Dorsolateral prefrontal cortex (tissue), 122 donors: ENCODE measurements at places on chromosomes 16 and 17. TPM values are rescaled to one million over a fixed set of nuclear protein-coding genes. Genes with fewer than 3 reads are reported as not detected.

The SLC12A3 gene
- 0.11 TPM for total RNA-seq

The XYLT1 gene
- total RNA-seq = 29.5 TPM

The EVI2B gene
- total RNA-seq = 7.0 TPM

The OR2C1 gene
- total RNA-seq = 0.86 TPM

The FAM222B gene
- 28.3 TPM for total RNA-seq

The HOXB9 gene
- not detected for total RNA-seq

The CDRT4 gene
- total RNA-seq = 23.7 TPM

The KRT31 gene
- total RNA-seq = 1.5 TPM

The SPEM3 gene
- not detected for total RNA-seq

DNA sequence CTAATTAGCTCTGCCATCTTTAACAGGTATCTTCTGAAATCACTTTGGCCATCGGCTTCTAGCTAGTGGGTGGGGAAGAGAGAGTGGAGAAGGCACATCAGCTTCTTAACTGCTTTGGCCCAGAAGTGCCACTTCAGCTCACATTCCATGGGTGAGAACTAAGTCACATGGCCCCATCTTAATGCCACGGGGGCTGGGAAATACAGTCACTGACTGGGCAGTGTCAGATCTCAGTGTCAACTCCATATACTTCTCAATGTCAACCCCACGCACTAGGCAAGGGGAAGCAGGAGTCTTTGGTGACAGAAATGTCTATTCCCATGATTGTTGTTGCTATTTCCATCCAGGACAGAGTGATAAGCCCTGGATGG is 29.4 kb downstream of the CCR7 start:
- no peak for DNase-seq

DNA sequence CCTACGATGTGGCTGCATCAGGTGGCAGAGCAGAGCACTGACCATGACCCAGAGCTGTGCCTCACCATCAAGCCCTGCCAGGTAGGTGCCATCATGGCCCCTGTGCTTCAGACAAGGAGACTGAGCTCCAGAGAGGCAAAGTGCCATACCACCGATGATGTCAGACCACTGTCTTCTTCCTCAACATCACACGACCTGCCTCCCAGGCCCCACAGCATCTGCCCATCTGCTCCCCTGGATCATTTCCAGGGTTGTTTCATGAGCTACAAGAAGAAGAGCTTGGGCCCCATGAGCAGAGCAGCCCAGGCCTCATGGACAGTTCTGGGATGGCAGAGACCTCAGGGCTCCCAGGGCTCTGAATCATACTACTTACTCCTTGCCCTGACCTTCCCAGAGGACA is 9.9 kb downstream of the XYLT1 start:
- no peak for DNase-seq

DNA sequence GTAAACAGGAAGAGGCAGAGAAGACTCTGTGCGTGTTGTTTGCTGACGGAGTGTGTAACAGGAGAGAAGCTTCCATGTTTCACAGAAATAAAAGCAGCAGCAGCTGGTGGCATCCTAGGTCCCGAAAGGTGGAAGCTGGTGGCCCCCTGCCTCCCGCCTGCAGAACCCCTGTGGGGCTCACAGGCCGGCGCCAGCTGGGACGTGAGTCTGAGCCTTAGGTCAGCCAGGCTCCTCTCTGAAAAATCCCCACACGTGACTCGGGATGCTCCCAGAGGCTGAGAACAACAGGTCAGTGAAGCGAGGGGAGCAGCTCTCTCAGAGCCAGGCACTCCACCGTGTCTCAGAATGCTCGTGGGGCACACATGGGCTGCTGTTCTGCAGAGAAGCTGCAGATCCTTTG is 27.4 kb downstream of the TMEM204 start:
- no peak for DNase-seq

GRCh38 chr17:58658804-58659713 is 32.8 kb downstream of the TEX14 start:
- peak; percentile 59 for DNase-seq

GRCh38 chr17:16948587-16949376 is 23.1 kb downstream of the TNFRSF13B start:
- DNase-seq = no peak

GRCh38 chr16:53840456-53840855 is 136.5 kb downstream of the FTO start:
- DNase-seq = no peak

DNA sequence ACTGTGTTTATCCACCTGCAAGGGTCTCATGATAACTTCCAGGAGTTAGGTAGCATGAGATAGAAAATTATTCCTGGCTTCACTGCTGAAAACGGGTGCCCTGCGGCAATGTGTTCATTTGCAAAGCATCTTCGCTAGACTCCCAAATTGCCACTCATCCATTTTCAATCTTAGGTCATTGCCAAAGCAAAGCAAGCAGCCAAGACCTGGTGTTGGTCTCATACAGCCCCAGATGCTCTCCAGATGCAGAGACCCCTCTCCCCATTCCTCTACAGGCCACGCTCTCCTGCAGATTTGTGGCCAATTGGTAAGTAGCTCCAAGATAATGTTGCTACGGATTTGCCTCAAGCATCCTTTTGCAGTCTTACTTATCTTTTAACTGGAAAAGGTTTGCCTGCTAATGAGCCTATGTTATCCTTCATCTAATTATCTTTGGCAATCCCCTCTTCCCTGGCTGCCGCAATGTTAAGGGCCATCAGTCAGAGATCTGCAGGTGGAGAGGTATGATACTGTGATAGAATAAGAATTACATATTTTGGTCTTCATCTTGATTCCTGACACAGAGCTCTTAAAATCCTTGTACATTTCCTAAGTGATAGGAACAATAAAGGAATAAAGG is 222.0 kb downstream of the SLC39A11 start:
- DNase-seq = no peak

GRCh38 chr16:57628008-57628781 is at the start of gene ADGRG1:
Gene ADGRG1, plus strand, starts transcription at chr16:57628630. Its CDS starts 21,658 bp downstream, at chr16:57650288.
- peak; percentile 78 for DNase-seq

- no peak for DNase-seq
Measured at GRCh38 chr17:74785981-74786360, 9.8 kb upstream of the NAT9 start.

GRCh38 chr17:63040816-63041215 is 74.8 kb downstream of the TANC2 start:
- no peak for DNase-seq

DNA sequence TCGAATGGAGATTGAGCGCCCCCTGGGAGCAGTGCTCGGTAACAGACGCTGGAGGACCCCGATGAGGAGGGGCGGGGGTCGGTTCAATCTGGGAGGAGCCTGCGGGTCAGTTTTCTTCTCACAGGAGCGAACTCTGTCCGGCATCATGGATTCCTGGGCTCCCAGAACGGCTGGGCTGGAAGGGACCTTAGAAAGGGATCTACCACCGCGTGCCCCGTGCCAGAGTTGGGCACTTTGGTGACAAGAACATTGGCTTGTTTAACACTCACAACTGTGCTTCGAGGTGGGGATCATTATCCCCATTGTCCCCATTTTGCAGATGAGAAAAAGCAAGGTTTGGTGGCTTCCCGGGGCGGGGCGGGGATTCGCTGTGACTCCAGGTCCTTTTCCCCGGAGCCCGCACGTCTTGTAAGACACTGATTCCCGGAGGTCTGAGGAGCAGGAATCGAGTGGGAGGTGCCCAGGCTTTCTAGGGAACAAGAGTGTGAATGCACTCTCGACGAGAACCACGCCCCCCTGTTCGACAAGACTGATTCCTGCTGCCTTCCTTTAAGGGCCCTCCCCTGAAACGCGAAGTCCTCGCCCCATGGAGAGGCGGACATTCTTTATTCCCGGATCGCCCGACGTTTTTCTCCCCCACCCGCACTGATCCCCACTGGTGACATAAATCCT is 1.5 kb upstream of the FBXL19 start:
- peak; percentile 87 for DNase-seq

DNA sequence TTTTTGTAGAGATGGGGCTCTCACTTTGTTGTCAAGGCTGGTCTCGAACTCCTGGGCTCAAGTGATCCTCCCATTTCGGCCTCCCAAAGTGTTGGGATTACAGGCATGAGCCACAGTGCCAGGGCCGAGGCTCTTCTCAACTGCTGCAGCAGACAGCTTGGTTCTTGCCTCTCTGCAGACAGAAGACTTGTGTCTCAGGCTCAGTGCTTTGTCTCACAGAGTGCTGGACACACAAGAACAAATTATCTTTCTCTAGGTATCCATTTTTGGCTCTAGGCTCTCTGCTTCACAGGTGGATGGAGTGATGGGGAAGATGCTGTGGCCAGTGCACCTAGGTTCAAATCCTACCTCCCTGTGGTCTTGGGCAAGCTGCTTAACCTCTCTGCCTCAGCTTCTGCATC is 80.8 kb upstream of the RNU2-1 start:
- no peak for DNase-seq

DNA sequence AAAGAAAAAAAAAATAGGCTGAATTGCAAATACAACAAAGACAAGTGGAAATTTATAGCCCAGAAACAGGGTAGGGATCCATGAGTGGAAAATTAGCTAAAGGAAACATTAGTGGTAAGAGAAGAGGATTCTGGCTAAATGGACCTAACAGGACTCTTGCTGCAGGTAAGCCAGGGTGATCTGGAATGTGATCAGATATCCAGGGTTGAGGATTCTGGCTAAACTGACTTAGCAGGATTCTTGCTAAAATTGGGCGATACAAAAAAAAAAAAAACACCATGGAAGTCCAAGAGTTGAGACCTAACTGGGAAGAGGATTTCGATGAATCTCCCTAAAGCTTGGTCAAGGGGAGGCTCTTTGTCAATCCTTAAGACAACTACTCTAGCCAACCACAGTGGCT is 61.7 kb upstream of the ATF7IP2 start:
- no peak for DNase-seq

DNA sequence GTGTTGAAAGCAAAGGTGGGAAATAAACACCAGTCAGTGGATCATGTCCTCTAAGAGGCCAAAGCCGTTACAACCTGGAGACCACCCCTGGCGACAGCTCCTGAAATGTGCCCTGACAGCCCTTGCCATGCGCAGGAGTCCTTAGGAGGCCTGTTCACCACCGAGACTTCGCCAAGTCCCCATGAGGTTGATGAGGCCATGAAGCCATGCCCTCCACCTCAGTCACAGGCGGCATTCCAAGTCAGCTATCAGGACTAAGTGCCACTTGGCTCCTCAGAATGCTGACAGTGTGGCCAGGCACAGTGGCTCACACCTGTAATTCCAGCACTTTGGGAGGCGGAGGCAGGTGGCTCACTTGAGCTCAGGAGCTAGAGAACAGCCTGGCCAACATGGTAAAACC is 27.1 kb downstream of the ADAM11 start:
- DNase-seq = no peak

GRCh38 chr17:29205047-29205446 is 24.8 kb upstream of the MYO18A start:
- no peak for DNase-seq

GRCh38 chr16:70604407-70605282 is 41.7 kb upstream of the IL34 start:
- no peak for DNase-seq

DNA sequence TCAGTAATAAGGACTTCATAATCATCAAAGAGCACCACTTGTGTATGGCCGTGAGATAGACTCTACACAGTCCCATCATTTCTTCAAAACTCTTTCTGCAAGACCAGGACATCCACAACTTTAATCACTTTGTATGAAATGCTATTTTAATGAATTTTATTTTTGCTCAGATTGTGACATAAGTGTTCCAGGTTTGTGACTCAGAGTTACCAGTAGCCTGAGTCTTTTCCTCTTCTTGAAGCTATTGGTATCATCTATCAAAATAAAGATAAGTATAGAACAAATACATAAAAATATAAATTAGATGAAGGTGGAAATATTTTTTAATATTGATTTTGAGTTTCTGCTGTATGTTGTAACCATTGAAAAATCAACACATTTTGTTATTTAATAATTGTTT is 16.6 kb upstream of the VWA3A start:
- DNase-seq = no peak

- DNase-seq = no peak
Measured at GRCh38 chr17:17001076-17001777, 29.3 kb upstream of the TNFRSF13B start.

DNA sequence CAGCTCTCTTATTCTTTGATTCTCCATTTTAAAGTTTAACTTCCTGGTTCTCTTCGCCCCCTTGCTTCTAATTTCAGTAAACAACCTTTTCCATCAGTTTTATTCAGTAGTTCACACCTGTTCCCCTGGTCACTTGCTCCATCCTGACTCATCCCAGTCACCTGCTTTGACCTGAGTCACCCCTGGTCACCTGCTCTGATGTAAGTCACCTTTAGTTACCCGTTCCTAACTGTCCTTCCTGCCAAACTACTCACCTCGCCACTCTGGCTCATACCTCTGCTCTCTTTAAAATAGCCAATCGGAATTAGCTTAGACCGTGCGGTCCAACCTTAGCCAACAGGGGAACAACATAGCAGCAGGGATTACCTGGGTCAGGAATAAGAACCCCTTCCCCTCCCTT is 4.7 kb upstream of the NLRC5 start:
- DNase-seq = no peak

GRCh38 chr17:31072186-31072585 is 22.6 kb upstream of the NF1 start:
- DNase-seq = no peak

DNA sequence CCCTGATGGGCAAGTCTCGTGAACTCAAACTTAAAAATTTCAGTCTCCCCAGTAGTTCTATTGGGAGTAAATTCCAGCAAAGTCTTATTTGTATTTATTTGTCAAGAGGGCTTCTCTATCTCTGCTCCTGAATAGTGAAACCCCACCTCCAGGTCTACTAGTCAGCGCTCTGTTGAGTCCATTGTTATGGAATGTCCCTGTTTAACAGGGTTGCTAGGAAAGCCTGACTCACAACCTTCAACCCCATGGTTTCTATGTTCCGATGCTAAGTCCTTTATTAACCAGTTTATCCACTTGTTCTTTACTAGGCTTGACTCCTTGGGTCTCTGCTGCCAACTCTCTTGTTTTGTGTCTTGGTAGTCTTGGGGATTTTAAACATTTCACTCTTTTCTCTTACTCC is 250.7 kb upstream of the MYOCD start:
- no peak for DNase-seq

- no peak for DNase-seq
Measured at GRCh38 chr16:85978291-85978775, 79.4 kb downstream of the IRF8 start.

- no peak for DNase-seq
Measured at GRCh38 chr17:61837175-61838051, 25.9 kb downstream of the BRIP1 start.

GRCh38 chr16:28543072-28543471 is 4.3 kb upstream of the NUPR1 start:
- no peak for DNase-seq

DNA sequence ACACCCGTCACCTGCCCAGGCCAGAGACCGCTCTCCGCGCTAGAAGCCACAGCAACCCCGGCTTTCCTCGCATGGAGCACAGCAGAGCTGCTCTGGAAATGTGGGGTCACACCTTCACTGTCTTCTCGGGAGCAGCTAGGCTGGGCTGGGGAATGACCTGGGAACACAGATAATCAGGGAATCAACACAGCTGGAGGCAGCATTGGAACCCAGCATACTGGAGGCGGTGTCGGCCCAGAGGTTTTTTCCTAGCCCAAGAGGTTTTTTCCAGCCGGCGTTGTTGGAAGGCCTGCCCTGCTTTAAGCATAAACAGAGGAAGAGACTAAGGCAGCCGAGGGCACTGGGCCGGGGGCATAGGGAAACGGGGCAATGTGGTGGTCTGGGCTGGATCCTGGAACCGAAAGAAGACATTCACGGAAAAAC is 791 bp upstream of the PLD6 start:
- DNase-seq = no peak
